Fibroblast of skin of scalp (primary cell): ENCODE measurements at places on chromosomes 12 and 14.
A peak's percentile ranks its signal among the peaks of the same experiment; 100 is the strongest.

GRCh38 chr12:102459314-102459713 lies 21.0 kb downstream of the IGF1 start:
- DNase-seq: no peak

DNA sequence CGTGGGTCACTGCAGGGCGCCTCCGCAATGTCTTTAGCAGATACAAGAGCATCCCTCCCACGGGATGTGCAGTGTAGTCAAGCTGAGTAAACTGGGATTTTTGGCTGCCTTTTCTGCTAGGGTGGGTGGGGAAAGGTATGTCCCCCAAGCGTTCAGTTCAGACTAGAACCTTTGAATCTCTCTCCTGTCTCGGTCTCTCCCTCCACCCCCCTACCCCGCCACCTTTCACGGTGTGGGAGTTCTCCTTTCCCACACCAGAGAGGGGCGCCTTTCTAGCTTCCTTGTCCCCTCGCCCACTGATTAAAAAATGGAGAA lies 525 bp upstream of the FAR2 start:
- DNase-seq: no peak

DNA sequence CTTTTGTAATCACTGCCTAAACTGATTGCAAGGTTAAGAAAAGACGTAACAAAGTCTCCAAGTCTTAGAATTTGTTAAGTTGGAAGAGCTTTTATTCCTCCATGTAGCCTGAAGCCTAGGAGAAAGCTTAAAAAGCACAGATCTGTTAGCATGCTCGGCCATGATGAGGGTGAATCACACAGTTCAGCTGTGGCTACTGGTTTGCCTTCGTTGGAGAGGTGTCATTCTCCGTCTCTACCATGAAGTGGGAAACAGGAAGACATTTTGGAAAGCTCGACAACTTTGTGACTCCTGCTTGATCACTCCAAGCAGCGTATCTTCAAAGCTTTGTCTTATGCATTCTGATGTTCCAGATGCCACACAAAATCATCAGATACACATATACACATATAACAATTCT lies 27.1 kb downstream of the DCP1B start:
- DNase-seq: no peak

- peak; percentile 70 for DNase-seq
These were observed 7.3 kb downstream of the STXBP6 start for GRCh38 chr14:25042362-25043299.

DNA sequence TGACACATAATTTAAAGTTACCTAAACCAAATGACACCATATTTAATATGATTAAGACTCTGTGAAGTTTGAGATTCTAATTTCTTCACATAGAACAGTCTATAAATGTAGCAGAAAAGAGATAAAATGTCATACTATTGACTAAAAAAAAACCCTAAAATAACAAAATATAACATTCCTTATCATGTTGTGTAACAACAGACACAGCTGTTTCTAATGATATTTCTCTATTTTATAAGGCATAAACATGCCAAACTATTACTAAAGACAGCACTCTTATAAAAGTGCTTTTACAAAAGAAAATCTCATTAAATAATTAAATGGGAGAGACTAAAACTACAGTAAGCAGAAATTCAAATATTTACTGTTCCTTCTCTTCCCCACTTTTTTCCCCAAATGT lies 49.4 kb downstream of the NOVA1 start:
- no peak for DNase-seq

- no peak for DNase-seq
These were observed 125.8 kb downstream of the KTN1 start for GRCh38 chr14:55705651-55706364.
